ENCODE measurements at places on chromosomes 2 and 18.

- no peak for DNase-seq
Observed at GRCh38 chr2:57696016-57696415, 350.6 kb upstream of the VRK2 start.

DNA sequence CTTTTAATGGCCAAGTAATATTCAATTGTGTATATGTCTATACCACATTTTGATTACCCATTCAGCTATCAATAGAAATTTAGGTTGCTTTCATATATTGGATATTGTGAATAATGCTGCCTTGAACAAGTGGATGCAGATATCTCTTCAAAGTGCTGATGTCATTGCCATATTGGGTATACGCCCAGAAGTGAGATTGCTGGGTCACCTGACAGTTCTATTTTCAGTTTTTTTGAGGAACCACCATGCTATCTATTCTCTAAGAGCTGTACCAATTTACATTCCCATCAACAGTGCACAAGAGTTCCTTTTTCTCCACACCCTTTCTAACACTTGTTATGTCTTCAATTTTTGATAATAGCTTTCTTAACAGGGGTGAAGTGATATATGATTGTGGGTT lies 306.9 kb downstream of the ZNF516 start:
- DNase-seq: no peak

- no peak for DNase-seq
Observed at GRCh38 chr2:31066551-31066950, 71.7 kb downstream of the GALNT14 start.

GRCh38 chr2:204343685-204344084 lies 201.6 kb upstream of the PARD3B start:
- no peak for DNase-seq

- DNase-seq: peak; percentile 72
Observed at GRCh38 chr2:231530099-231531011, at the start of gene NMUR1. Gene NMUR1 (minus strand): TSS chr2:231530445. CDS start chr2:231530361, 84 bp downstream.

DNA sequence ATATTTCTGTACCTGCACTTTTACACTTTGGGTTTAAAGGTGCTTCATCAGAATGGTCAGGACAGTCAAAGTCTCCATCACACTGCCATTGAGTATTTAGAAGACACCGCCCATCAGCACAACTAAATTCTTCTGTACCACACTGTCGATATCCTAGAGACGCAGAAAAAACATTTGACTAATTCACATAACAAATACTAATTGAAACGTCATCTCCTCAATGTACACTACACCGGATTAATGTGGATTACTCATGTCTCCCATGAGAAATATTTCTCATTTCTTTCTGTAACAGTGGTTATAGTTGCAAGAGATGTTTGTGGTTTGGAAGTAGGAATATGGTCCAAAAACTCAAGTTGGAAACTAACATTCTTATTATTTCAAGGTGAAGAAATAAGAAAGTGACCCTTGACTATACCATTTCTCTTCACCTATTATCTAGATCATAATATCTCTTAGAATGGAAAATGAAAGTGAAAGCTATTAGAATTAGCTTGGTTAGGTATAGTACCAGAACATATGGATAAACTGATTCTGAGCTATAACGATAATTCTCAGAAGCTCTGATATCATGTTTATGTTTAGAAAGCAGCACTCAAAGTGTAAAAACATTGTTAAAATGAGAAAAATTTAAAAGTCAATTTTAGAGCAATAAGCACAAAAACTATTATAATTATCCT lies 1627.7 kb downstream of the LRP1B start:
- DNase-seq: no peak

DNA sequence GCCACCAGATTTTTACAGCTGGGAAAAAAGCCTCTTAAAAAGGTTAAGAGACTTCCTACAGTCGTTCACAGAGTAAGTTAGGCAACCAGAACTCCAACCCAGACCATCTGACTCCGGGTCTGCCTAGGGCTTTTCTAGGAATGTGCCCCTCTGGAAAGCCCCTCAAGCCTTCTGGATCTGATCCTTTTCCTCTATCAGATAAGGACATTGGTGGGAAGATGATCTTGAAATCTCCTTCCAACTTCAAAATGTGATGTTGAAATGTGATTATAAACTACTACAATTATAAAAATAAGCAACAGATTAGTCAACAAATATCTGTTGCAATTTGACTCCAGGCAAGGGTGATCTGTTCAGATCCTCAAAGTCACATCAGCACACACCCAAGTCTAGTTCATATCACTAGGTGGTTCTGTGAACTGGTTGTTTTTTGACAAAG lies 270.4 kb downstream of the ARHGAP15 start:
- no peak for DNase-seq

DNA sequence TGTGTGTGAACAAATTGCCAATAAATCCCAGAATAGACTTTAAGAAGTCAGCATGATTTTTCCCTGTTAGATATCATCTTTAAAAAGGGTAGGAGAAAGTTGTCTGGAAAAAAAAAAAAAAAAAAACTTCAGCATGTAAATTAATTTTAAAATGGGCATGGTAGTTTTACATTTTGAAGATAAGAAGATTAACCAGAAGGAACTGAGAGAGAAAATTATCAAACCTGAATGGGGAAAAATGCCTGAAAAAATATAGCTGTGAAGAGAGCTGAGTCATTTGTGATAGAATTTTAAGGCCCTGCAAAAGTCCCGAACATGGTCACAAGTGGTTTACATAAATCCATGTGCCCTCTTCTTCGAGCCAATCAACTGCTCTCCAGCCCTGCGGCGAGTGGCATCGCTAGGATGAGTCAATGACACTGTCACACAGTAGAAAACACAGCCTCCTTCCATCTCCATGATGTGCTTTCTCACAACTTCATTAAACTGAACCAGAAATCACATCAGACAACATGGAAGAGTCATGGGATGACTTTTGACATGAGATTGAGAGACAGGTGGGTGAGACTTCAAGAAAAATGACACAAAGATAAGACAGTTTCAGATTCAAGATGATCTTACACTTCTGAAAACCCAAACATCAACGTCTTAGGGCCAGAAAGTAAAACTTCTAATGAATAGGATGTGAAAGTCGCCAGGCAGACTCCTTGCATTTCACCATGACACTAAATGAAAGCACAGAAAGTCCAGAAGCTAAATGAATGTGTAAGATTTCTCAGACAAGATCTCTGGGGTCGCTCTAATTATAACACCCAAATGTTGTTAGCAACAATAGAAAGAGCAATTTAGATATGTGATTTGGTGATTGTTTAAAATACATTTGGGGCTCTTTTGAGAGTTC lies 273.0 kb upstream of the ID2 start:
- no peak for DNase-seq

- no peak for DNase-seq
Observed at GRCh38 chr18:52278191-52278590, 61.8 kb upstream of the DCC start.

DNA sequence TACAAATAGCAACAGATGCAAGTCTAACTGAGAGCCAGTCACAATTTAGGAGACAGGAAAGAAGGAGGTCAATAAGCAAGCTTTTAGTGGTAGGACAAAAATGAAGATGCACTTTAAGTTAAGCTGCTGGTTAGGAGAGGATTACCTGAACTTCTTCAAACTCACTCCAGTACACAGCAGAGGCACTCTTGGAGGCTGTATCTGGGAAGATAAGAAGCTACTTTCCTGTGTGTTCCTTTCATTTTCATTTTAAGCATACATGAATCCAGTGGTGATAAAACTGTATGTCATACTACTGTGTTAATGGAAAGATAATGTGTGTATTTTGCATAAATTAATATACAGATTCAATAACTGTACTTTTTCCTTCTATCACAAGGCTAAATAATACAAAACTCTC lies 49.6 kb downstream of the HYCC2 start:
- DNase-seq: no peak

GRCh38 chr2:119873350-119874315 lies 113.9 kb downstream of the PTPN4 start:
- DNase-seq: no peak

- DNase-seq: no peak
Observed at GRCh38 chr2:160408959-160409291, 84.7 kb downstream of the RBMS1 start.

GRCh38 chr2:174327021-174327840 lies 7.5 kb upstream of the SP9 start:
- DNase-seq: no peak

DNA sequence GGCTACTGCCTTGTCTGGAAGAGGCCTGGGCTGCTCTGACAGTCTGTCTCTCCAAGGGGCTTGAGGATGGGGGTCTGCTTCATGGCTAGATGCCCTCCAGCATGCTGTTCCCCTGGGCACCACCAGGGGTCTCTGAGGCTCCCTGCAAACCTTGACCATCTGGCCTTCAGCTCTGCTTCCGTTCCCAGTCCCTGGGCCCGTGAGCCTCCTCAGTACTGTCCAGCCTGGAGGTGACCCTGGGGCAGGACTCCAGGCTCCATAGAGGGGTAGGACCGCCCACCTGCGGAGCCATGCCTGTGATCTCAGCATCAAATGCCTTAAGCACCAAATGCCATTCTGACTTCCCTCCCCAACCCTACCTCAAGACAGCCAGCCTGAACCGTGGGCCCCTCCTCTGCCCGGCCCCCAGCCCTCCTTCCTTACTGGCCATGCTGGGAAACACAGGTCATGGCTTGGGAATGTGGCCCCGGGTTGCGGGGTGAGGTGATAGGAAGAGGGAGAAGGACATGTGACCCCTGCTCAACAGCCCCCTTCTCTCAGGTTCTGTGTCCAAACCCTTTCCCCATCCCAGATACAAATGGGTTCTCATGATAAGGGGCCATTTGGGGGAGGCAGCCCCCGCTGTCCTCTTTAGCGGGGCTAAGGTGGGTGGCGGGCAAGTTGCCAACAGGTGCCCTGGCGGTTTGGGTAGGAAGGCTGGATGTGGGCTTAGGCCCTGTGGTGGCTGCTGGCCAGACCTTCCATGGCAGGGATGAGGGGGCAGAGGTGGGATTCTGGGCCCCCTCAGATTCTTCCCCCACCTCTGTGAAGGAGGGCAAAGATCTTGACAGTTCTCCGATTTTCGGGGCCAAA lies 25.0 kb downstream of the SPEG start:
- peak; percentile 73 for DNase-seq

DNA sequence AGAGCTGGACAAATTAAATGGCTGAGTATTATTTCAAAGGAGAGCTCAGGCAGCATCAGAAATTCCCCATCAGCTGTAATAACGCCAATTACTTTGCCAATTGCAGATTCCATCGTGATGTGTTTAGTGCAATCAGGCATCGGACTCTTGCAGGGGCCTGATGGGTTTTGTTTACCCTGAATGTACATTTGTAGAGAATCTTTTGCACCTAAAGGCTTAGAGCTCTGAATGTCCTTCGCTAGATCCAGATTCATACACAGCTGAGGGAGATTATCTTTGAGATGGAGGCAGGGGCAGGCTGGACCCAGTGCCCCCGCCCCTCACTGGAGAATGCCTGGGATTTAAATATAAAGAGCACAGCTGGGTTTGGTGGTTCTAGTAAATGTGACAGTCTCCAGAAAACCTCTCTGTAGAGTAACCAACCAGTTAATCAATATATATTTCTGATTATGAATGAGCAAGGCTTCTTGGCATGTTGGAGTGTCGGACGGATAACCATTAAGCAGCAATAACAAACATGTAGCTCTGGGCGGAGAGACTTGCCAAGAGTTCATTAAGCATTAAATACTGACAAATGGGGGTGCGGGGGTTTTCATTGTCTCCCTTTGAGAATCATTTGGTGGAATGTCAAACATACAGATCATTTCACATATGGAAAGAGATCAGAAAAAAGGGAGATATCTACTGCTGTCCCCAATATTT lies 200.9 kb downstream of the SETBP1 start:
- DNase-seq: no peak

- DNase-seq: no peak
Observed at GRCh38 chr2:207083361-207084110, 82.2 kb downstream of the KLF7 start.

DNA sequence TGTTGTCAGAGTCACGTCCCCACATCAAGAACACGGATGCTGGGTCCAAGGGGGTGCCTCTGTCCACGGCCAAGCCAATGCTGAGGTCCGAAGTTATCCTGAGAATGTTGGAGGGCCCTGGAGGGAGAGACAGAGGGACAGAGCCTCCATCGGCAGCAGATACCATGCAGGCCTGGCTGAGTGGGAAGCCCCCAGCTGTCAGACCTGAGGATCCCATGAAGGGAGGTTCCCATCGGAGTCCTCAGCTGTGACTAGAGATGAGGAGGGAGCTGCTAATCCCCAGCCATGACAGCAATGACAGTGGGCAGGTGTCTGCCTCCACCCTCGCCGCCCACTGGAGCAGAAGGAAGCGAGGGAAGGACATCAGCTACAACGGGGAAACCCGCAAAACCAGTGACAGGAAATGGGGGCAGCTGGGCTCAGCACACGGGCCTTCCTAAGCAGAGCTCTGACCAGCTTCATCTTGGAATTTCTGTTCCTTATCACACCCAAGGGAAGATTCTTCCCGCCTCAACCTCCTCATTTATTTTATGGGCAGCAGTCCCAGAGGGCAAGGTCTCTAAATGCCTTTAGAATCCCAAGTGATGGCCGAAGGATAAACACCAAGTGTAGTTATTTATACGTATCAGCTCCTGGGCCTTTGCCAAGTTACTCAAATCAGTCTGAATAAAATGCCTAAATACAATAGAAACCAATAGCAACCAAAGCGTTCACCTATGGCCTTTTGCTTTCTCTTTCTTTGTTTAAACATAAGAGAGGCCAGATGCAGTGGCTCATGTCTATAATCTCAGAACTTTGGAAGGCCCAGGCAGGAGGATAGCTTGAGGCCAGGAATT lies 32.2 kb downstream of the FAM178B start:
- no peak for DNase-seq

- DNase-seq: no peak
Observed at GRCh38 chr2:38572167-38572566, 30.6 kb downstream of the HNRNPLL start.

- no peak for DNase-seq
Observed at GRCh38 chr2:8977758-8978157, 25.7 kb downstream of the MBOAT2 start.

DNA sequence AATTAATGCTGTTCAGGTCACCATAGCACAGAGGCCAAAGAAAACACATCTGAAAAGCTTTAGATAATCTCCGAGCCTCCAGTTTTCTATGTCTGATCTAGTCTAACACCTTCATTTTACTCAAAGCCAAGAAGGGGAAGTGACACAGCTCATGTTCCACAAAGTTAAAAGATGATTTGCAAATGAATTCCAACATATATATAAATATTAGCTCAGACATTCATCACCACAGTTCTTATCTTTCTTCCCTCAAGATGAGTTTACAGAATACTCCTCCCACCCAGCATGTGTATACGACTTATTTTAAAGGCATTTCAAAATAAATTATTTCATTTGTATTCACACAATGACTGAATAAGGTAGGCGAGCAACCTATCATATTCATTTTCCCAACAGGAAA lies 82.4 kb downstream of the AAK1 start:
- no peak for DNase-seq

- no peak for DNase-seq
Observed at GRCh38 chr2:174195253-174195652, 53.1 kb downstream of the OLA1 start.

DNA sequence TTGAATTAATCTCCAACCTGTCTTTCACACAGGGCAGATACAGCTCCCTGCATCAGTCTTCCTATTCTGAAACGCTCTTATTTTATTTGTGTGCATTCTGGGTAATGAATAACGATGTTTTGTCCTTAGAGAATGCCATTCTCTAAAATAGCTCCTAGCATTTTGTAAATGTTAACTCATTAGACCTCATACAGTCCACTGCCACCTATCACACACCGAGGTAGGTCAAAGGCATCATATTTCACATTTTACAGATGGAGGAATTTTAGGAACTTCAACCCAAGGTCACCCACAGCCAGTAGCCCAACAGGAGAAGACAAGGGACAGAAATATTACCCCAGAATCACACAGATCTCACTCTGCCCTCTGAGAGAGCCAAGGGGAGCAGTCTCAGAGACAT lies 455.4 kb upstream of the GYPC start:
- DNase-seq: no peak

Data from liver (tissue), 10 donors.